ENCODE measurements at places on chromosomes 13 and 19.

DNA sequence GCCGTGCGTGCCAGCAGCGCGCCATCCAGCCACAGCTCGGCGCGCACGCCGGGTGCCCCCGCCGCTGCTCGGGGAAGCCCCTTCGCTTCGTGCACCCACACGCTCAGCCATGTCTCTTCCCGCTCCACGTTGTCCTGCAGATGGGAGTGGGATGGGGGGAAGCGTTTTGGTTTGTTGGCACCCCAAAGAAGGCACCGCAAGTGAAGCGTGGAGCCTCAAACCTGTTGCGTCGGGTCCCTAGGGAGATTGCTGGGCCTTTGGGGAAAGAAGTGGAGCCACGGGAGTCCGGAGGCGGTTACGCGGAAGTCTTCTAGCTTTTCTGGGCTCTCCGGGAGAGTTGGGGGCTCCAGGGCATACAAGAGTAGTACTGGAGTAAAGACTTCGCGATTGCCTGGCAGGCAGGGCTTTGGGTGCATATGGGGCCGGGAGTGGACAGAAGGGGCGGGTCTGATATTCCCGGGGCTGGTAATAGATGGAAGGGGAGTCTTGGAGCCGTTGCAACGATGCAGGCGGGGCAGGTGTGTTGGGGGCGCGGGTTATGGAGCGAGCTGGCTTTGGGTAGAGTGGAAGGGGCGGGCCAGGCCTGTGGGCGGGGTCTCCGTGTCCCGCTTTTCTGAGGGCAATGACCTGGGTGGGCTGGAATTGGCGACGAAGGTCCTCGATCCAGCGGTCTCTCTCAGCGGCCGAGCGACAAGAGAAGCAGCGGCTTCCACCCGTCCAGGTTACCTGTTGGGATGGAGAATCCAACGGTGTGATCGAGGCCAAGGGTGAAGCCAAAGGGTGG lies 6.5 kb downstream of the RASAL3 start:
- no peak for DNase-seq

DNA sequence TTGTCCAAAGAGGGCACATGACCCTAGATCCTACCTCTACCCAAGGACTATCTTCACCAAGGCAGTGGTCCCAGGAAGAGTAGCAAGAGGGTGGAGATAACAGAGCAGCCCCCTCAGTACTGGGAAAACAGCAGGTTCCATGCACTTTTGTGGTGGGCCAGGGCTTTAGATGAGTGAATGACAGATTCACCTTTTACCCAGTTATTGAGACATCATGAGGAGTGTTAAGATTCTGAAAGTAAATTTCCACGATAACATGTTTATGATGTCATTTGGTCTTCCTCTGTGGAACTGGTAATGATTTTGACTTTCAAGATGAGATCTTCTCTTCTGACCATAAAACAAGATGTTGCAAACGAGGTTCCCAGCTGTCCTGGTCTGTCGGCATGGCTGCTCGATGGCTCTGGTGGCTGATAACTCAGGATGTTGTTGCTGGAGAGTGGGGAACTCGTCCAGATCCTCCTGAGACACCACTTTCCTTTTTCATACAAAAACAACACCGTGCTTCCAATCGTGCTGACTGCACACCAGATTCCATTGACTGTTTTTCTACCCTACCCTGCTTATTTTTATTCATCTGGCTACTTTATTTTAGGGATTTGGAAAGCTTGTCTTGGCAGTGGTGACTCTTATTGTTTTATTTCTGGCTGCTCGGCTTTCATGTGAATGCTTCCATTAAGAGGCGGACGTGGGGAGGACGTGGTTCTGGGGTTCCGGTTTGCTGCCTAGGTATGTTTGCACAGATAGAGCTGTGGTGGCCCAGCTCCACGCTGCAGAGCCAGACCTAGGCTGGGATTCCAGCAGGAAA lies 88.5 kb downstream of the LRCH1 start:
- no peak for DNase-seq

DNA sequence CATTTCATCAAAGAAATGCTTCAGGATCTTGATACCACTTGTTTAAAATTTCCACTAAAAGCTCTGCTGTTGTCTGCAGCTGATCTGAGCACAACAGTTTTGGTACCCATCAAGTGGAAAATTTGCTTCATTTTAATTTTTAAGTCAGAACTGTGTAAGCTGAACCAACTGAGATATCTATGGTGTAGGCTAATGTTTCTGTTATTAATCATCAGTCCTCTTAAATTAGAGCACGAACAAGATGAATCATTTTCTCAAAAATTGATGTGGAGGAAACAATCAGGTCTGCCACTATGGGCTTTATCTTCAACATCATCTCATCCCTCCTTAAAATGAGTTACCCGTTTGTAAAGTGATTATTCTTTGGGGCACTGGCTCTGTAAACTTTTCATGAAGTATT lies 221.5 kb upstream of the NBEA start:
- no peak for DNase-seq

DNA sequence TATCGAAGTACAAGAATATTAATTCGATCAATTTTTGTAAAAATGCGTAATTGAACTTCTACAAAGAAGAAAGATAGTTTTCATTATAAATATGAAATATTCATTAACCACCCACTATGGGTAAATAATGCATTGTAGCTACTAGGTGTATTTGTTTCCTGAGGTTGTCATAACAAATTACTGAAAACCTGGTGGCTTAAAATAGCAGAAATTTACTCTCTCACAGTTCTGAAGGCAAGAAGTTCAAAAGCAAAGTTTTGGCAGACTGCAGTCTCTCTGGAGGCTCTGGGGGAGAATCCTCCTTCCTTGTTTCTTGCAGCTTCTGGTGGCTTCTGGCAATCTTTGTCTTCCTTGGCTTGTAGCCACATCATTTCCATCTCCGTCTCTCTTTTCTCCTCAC lies 99.2 kb upstream of the MIR17HG start:
- DNase-seq, result no peak

DNA sequence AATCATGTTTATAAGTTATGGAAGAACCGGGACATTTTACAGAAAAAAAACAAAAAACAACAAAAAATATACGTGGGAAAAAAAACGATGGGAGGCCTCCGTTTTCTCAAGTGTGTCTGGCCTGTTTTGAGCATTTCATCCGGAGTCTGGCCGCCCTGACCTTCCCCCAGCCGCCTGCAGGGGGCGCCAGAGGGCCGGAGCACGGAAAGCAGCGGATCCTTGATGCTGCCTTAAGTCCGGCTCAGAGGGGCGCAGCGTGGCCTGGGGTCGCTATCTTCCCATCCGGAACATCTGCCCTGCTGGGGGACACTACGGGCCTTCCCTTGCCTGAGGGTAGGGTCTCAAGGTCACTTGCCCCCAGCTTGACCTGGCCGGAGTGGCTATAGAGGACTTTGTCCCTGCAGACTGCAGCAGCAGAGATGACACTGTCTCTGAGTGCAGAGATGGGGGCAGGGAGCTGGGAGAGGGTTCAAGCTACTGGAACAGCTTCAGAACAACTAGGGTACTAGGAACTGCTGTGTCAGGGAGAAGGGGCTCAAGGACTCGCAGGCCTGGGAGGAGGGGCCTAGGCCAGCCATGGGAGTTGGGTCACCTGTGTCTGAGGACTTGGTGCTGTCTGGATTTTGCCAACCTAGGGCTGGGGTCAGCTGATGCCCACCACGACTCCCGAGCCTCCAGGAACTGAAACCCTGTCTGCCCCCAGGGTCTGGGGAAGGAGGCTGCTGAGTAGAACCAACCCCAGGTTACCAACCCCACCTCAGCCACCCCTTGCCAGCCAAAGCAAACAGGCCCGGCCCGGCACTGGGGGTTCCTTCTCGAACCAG lies 1.8 kb upstream of the APOE start:
- DNase-seq, result peak; percentile 46

GRCh38 chr13:99857738-99858137 lies 113.8 kb downstream of the ZIC5 start:
- no peak for DNase-seq

Data from stimulated activated CD8-positive, alpha-beta memory T cell treated with anti-CD3 and anti-CD28 coated beads, Interleukin-4, amount 100 ng/mL, for 1 hour (primary cell).